ENCODE measurements at places on chromosomes 12 and 14. TPM values are rescaled to one million over a fixed set of nuclear protein-coding genes. Genes with fewer than 3 reads are reported as not detected.

RHEBL1 gene
- 0.49 TPM for total RNA-seq

TMEM120B gene
- 7.4 TPM for total RNA-seq

OR4E2 gene
- total RNA-seq: not detected

IL23A gene
- not detected for total RNA-seq

CLEC4C gene
- total RNA-seq: not detected

FOXN4 gene
- 0.25 TPM for total RNA-seq

TAMALIN gene
- 1.5 TPM for total RNA-seq

MYBPC1 gene
- 2.2 TPM for total RNA-seq

PLEKHG7 gene
- not detected for total RNA-seq

LRRC9 gene
- total RNA-seq: 3.0 TPM
